ENCODE measurements at places on chromosomes 11 and 22.

GRCh38 chr22:31126869-31127175 is 4.1 kb downstream of the INPP5J start:
- no peak for DNase-seq

DNA sequence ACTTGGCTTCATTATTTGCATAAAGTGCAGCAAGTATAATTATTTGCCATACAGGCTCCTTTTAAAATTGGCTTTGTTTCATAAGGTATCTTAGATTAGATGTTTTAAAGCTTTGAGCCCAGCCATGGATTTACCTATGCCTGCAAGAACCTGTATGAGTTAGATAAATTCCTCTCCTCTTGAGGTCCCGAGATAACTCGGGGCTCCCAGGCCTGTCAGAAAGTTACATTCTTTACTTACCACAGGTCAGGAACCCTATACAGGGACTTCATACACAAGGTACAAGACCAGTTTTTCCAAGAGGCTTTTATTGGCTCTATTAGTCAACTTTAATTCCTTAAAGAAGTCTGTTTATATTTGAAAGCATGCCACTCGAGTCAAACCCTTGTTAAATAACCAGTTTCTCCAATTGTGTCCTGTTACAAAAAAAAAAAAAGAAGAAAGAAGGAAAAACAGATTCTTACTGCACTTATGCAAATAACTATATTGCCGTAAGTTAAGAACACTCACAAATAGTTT is 2.3 kb upstream of the C1QTNF6 start:
- no peak for DNase-seq

DNA sequence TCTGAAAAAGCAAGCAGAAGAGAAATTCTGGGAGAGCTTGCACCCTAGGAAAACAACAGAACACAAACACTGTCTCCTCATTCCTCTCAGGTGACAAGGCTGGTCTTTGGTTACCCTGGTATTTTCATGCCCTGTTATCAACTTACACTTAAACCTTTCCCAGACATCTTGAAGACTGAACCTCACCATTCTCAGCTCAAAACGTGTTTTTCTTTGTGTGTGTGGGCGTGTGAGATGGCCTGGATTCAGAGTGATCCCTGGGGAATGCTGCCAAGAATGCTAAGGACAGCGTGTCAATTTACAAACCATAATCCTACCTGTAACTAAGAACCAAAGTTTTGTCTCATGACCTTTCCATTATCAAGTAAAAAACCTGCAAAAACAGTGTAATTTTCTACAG is 33.3 kb downstream of the ELF5 start:
- DNase-seq, result no peak

DNA sequence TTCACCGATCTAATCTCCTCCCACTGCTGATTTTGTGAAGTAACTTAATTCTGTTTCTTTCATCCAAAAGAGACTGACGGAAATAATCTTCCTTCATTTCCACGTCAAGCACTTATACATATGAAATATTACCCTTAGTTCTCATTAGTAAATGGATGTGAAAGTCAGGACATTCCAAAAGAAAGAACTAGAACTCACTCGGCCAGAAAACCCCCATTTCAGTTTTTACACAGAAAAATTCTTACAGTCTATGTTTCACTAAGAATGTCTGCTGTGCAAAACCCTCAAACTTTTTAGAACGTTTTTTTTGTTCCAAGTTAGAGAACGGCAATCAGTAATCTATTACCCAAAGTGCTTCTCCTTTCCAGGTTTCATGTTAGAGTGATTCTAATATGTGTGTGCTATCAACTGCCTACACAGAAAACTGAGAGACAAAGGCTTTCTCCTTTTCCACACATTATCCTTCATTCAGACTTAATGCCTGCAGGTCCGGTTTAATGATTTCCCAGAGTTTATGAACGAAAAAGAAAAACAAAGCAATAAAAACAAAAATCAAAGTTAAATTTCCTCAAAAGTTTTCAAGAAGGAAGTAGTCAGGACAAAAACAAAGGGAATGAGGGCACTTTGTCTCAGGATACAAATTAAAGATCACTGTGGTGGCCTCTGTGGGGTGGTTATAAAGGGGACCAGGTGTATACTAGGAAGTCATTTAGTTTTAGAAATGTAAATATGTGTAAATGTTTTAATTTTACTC is 11.3 kb upstream of the SESN3 start:
- DNase-seq, result no peak

GRCh38 chr22:32414191-32414590 is 2.1 kb upstream of the RTCB start:
- DNase-seq, result no peak

GRCh38 chr11:35009191-35009943 is 92.9 kb downstream of the PDHX start:
- no peak for DNase-seq

DNA sequence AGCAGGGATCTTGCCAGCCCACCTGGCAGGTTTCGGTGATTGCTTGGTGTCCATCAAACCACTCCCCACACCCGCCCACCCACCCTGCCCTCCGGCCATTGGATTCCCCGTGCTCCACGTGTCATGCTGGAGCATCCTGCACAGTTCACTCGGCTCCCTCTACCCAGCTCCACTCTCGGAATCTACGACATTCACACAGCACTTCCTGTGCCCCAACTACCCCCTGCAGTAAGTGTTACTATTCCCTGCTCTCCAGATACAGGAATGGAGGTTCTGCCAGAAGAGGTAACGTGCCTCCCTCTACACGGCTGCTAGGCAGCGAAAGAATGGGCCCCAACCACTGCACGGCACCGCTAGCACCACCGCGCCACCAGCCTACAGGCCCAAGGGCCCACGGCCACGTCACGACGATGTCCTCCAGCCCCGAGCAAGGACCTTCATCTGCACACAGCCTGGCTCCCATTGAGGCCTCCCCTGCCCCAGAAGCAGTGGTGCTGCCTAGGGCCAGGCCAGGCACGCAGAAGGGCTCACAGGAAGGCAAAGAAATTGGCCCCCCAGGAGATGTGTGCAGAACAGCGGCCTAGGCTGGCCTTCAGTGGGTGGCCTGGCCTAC is 27.6 kb downstream of the WNT7B start:
- DNase-seq, result no peak

DNA sequence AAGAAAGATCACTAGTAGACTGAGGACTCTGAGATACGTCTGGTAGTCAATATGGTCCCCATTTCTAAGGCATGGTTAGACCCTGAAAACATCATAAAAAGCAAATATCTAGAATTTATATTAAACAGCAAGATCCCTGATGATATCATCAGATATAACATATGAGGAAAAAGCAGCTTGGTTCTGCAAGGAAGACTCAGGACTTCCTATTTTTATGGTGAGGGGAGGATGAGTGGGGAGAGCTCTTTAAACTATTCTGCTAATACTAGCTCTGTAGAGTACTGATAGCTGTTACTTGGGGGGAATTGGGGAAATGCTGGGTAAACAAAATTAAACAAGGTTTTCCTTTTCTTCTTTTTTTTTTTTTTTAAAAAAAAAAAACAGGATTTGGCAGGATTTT is 235.8 kb downstream of the SWAP70 start:
- no peak for DNase-seq

GRCh38 chr11:78080084-78080817 is 589 bp upstream of the NDUFC2 start:
- DNase-seq, result no peak

- DNase-seq, result no peak
Observed at GRCh38 chr11:68601147-68601546, 83.2 kb upstream of the GAL start.

- peak; percentile 87 for DNase-seq
Observed at GRCh38 chr22:50529897-50530579, at the start of gene TYMP. TYMP (minus strand) TSS chr22:50530012; CDS start chr22:50529709, 303 bp downstream.

- peak; percentile 52 for DNase-seq
Observed at GRCh38 chr11:72812967-72813739, 1.1 kb upstream of the ATG16L2 start.

DNA sequence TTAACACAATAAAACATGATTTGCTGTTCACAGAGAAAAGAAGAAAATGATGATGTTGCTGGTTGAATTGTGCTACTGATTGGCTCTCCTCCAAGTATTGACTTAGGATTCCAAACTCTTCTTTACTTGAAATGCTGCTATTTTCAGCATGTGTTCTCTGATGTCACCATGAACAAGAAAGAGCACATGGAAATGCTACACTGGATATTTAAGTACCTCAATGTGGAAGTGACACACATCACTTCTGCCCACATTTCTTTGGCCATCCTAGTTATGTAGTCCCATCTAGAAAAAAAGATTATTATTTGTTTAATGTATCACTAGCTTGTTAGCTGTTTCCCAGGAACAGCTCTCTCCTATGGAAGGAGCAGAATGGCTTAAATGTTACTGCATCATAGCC is 27.2 kb downstream of the OR52B2 start:
- DNase-seq, result no peak

GRCh38 chr11:87954476-87954875 is 220.8 kb downstream of the RAB38 start:
- no peak for DNase-seq

GRCh38 chr11:75592715-75593114 is 30.7 kb downstream of the SERPINH1 start:
- DNase-seq, result no peak

DNA sequence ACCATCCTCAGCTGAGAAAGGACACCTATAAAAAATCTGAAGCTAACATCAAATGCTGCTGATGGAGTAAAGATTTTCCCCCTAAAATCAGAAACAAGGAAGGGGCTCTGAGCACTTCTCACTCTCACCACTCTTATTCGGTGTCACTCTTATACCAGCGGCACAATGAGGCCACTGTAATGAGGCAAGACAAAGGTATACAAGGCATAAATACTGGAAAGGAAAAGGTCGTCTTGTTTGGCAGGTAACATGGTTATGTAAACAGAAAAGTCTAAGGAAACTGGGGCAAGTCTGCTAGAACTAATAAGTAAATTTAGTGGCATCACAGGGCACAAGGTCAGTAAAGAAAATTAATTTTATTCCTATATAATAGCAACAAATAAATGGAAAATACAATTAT is 8.1 kb upstream of the MOB2 start:
- DNase-seq, result no peak

GRCh38 chr11:69899957-69900821 is 81.0 kb upstream of the FGF3 start:
- DNase-seq, result no peak

GRCh38 chr11:113001709-113002108 is 40.5 kb downstream of the NCAM1 start:
- no peak for DNase-seq

GRCh38 chr11:84642500-84642899 is 984.6 kb downstream of the DLG2 start:
- no peak for DNase-seq

- no peak for DNase-seq
Observed at GRCh38 chr11:70860888-70861287, 391.5 kb downstream of the SHANK2 start.

DNA sequence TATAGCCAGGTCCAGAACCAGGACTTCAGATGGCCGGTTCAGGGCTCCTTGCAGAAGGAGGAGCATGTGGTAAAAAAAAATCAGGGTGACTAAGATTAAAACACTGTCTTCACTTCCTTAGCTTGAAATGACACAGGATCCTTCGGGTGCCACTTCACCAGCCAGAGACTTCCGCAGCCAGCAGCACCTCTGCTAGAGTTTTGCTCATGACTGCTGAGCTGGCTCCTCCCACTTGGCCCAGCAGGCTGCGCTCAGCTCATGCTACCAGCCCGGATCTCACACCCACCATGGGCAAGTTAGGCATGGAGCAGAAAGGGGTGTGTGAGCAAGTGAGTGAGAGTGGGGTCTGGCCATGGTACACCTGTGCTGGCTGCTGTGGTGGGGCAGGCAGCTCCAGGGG is 6.6 kb upstream of the MS4A18 start:
- no peak for DNase-seq

DNA sequence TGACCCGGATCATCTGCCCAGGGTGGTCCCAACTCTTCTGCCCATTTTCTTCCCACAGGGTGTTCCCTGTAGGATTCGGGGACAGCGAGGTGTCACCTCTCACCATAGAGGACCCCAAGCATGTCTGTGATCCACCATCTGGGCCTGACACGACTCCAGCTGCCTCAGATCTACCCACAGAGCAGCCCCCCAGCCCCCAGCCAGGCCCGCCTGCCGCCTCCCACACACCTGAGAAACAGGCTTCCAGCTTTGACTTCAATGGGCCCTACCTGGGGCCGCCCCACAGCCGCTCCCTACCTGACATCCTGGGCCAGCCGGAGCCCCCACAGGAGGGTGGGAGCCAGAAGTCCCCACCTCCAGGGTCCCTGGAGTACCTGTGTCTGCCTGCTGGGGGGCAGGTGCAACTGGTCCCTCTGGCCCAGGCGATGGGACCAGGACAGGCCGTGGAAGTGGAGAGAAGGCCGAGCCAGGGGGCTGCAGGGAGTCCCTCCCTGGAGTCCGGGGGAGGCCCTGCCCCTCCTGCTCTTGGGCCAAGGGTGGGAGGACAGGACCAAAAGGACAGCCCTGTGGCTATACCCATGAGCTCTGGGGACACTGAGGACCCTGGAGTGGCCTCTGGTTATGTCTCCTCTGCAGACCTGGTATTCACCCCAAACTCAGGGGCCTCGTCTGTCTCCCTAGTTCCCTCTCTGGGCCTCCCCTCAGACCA is 24.0 kb downstream of the CSF2RB start:
- no peak for DNase-seq

- no peak for DNase-seq
Observed at GRCh38 chr11:113201054-113201818, 113.1 kb upstream of the TTC12 start.

GRCh38 chr11:130054966-130055365 is 14.7 kb upstream of the APLP2 start:
- DNase-seq, result no peak

GRCh38 chr22:46066691-46067090 is 83.6 kb upstream of the PPARA start:
- peak; percentile 11 for DNase-seq

DNA sequence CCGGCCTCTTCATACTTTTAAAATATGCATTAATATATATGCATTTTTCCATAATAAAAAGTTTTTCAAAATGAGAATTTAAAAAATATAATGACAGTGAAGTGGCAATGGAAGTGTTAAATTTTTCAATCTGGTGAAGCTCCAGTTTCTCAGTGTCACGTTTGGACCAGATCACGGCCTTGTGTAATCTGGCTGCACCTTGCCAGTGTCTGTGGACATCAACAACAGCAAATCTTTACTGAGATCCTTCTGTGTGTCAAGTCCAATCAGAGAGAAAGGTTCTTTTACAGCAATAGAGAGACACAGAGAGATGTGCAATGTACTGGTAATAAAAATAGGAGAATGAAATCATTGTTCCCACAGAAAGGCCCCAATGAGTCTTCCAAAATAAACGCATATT is 49.8 kb upstream of the PAK1 start:
- no peak for DNase-seq

- DNase-seq, result no peak
Observed at GRCh38 chr11:21641869-21642268, 551.0 kb upstream of the ANO5 start.

- DNase-seq, result no peak
Observed at GRCh38 chr11:57490456-57491248, 24.9 kb downstream of the SLC43A1 start.

GRCh38 chr11:8838248-8838647 is 72.7 kb upstream of the AKIP1 start:
- no peak for DNase-seq

- DNase-seq, result no peak
Observed at GRCh38 chr11:128881221-128881620, 9.9 kb upstream of the KCNJ5 start.

Data from left ventricle myocardium inferior (tissue), 1 donor.